ENCODE measurements at places on chromosomes 6 and 20. TPM values are rescaled to one million over a fixed set of nuclear protein-coding genes. Genes with fewer than 3 reads are reported as not detected.
A peak's percentile ranks its signal among the peaks of the same experiment; 100 is the strongest.

HLA-DQB2 gene
- 1.5 TPM for total RNA-seq

- no peaks in the 10 kb centered on the region for H3K36me3 ChIP-seq
- no peak overlapping the region for H3K4me3 ChIP-seq
- DNase-seq: peak; percentile 67
- H3K4me1 ChIP-seq: no peaks in the 10 kb centered on the region
These were observed 245.1 kb downstream of the FOXA2 start for GRCh38 chr20:22339091-22339881.

DNA sequence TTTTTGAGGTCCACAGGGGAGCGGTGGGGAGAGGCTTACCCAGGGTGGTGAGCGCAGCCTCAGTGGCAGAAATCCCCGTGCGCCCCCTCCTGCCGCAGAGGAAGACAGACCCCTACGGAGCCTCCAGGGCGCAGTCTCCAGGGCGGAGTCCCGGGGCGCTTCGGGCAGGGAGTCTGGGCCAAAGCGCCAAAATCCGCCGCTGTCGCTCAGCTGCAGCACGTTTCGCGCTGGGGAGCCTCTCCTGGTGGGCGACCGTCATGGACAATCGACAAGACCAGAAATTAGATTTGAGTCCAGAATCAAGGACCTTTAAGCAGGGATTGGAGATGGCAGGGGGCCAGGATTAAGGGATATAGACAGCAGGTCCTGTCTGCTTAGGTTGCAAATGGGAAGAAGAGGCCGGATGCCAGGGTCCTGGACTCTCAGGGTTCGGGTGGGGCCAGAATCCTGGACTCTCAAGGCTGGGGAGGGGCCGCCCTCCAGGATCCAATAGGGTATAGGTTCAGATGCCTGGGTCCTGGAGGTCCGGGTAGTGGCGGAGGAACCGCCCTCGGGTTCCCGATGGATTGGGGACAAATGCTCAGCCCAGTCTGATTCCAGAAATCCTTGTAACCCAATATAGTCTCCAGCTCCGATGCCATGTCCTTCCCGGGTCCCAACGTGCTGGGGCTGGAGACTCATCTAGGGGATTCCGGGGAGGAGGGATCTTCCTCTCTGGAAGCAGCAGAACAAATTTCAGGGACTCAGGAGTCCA is 7.9 kb upstream of the HLA-E start:
- no peaks in the 10 kb centered on the region for H3K4me1 ChIP-seq
- no peaks in the 10 kb centered on the region for H3K36me3 ChIP-seq
- H3K4me3 ChIP-seq: no peak overlapping the region
- peaks cover 15% of the 10 kb centered on the region for H3K27me3 ChIP-seq
- no peak overlapping the region for H3K27ac ChIP-seq
- no peak for DNase-seq

EPHA7 gene
- 8.7 TPM for total RNA-seq

IDH3B gene
- 132 TPM for total RNA-seq

GRCh38 chr20:57698867-57699275 is 10.9 kb downstream of the PMEPA1 start:
- H3K36me3 ChIP-seq: no peaks in the 10 kb centered on the region
- H3K27ac ChIP-seq: peak overlapping the region; percentile 98
- no peaks in the 10 kb centered on the region for H3K27me3 ChIP-seq
- peaks cover 38% of the 10 kb centered on the region for H3K4me1 ChIP-seq
- no peak for DNase-seq
